ENCODE measurements at places on chromosomes 4 and X.
A peak's percentile ranks its signal among the peaks of the same experiment; 100 is the strongest.

DNA sequence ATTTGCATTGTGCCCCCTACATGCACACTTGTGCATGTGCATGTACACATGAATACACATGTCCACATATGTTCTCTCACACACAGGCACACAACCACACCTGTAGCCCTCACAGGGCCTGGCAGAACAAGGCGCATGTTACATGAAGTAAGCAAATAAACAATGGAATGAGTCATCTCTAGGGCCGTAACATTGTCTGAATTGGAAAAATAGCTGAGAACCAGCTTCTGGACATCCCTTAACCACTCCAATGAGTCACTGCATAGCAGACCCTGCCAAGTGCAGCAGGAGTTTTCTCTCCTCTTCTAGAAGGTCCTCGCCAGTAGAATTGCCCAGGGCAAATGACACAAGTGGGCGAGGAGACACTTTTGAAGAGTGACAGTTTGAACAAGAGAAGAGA, 66.1 kb downstream of the MAGEA10 start:
- no peak for DNase-seq

GRCh38 chr4:90544532-90545045, 417.4 kb downstream of the CCSER1 start:
- no peak for DNase-seq

- peak; percentile 33 for DNase-seq
Measured at GRCh38 chrX:53445977-53446376, 11.8 kb upstream of the HSD17B10 start.

GRCh38 chr4:102172341-102172740, 172.9 kb downstream of the SLC39A8 start:
- no peak for DNase-seq

- no peak for DNase-seq
Measured at GRCh38 chrX:102624105-102624504, 24.8 kb downstream of the ARMCX5 start.

- no peak for DNase-seq
Measured at GRCh38 chr4:95358421-95358820, 190.4 kb downstream of the UNC5C start.

GRCh38 chrX:20378233-20378920, 111.7 kb upstream of the RPS6KA3 start:
- DNase-seq = peak; percentile 11

DNA sequence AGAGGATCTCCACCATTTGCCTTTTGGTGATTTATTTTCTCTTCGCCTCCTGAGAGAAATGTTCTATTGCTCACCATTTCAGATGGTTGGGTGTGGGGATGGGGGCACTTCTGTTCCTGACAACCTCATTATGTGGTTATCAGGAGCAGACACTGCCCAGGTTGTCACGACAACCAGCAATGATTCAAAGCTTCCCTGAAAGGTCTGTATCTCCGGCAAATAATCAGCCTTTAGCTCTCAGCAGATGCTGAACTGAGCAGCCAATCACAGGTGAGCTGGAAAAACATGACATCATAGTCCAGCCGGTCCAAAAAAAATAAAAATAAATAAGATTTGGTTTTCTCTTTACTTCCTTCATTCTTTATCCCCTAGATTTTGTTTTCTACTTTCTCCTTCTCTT, 5.5 kb upstream of the PAK3 start:
- DNase-seq = no peak

DNA sequence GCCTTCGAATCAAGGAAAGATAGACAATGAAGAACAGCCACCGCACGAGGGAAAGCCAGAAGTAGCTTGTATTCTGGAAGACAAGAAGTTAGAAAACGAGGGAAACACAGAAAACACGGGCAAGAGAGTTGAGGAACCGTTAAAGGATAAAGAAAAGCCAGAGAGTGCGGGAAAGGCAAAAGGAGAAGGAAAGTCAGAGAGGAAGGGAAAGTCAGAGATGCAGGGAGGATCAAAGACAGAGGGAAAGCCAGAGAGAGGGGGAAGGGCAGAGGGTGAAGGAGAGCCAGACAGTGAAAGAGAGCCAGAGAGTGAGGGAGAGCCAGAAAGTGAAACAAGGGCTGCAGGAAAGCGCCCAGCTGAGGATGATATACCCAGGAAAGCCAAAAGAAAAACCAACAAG, 1.4 kb downstream of the TCEAL2 start:
- DNase-seq = no peak

GRCh38 chr4:16663732-16664131, 234.7 kb downstream of the LDB2 start:
- DNase-seq = no peak

- DNase-seq = no peak
Measured at GRCh38 chr4:111696505-111696904, 448.7 kb upstream of the FAM241A start.

GRCh38 chr4:163476761-163477438, 3.3 kb upstream of the TKTL2 start:
- DNase-seq = no peak

- no peak for DNase-seq
Measured at GRCh38 chrX:97876697-97877407, 993.1 kb downstream of the RPA4 start.

GRCh38 chrX:4550018-4550417, 836.6 kb upstream of the PRKX start:
- DNase-seq = no peak

- no peak for DNase-seq
Measured at GRCh38 chrX:105945266-105945665, 93.3 kb downstream of the SERPINA7 start.

- DNase-seq = no peak
Measured at GRCh38 chr4:42923431-42923830, 30.9 kb downstream of the GRXCR1 start.

DNA sequence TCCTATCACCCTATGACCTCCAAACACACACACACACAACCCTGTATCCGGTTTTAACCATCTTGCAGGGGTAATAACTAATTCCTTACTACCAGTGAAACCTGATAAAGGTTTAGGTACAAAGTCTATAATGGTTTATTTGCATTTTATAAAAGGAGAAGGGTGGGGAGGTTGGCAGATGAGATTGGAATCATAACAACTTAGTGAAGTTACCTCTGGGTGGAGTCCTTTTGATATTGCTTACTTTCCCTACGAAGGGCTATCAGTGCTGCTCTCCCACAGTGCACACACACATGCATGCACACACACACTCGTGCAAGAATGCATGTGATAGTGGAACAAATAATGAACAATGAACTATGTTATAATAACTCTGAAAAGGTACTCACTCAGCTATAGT, 56.1 kb downstream of the CCSER1 start:
- DNase-seq = no peak

- DNase-seq = no peak
Measured at GRCh38 chrX:71144651-71145050, at the start of gene NLGN3. Gene NLGN3, plus strand, starts transcription at chrX:71144841. Its CDS starts 2,909 bp downstream, at chrX:71147750.

GRCh38 chrX:123830309-123830708, 29.5 kb upstream of the XIAP start:
- peak; percentile 50 for DNase-seq

DNA sequence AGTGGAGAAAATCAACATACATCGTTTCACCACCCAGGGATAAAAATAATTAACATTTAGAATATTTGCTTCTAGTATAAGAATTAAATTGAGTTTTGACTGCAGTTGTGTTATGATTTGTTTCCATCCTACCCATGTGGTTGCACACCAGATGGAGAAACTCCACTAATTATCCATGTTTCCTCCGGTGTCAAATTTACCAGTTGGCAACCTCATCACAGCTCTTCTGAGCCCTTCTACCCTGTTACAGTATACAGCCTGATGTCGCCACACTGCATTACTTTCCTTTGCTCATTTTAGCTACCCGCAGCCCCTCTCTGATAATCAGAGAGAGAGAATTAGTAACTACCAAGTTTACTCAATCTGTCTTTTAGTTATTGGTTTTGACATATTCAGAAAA, 411.2 kb downstream of the DTHD1 start:
- no peak for DNase-seq

- DNase-seq = no peak
Measured at GRCh38 chrX:85941275-85941674, 106.1 kb downstream of the CHM start.

- DNase-seq = no peak
Measured at GRCh38 chr4:57109847-57110639, at the start of gene IGFBP7. Gene IGFBP7, minus strand, starts transcription at chr4:57110385. Its CDS starts 34 bp downstream, at chr4:57110351.

- no peak for DNase-seq
Measured at GRCh38 chr4:27973056-27973455, 1112.4 kb downstream of the STIM2 start.

DNA sequence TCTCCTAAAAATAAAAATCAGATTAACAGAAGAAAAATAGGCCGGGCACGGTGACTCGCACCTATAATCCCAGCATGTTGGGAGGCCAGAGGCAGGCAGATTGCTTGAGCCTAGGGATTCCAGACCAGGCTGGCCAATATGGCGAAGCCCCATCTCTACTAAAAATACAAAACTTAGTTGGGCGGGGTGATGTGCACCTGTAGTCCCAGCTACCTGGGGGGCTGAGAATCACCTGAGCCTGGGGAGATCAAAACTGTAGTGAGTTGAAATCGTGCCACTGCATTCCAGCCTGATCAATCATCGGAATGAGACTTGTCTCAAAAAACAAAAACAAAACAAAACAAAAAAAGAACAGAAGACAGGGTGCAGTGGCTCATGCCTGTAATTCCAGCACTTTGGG, 32.8 kb upstream of the NOCT start:
- no peak for DNase-seq

DNA sequence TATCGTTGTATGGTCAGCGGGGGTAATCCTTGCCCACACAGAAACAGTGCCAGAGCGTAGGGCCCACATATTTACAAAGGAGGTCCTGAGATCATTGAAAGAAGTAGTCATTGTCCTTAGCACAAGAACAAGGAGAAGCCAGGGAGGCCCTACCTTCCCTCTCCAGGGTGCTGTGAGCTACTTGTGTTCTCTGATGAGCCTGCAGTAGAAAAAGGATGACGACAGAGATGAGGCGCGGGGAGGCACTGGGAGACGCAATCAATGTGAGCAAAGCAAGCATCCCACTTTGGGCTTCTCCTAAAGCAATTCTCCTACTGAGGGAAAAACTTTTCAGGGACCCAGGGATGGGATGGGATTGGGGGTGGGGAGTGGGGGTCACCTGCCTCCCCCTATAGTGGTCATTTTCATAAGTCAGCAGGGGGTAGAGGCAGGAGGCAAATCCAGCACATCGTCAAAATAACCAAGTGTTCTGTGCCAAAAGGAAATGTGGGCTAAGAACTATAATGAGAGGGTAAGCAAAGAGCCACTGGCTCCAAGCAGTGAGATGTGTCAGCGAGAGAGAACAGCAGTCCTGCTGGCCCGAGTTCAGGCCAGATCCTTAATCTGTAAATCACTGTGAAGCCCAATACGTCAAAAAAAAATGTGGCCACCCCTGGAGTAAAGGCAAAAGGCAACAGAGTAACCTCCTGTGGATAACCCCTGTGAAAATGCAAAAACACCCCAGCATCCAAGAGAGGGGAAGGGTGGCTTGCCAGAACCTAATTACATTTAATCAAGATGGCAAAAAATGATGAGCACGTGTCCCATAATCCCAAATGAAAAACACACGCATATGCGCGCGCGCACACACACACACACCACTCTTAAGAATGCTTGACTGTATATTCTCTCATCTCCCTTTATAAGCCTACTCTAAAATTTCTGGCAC, 136.6 kb upstream of the HHIP start:
- no peak for DNase-seq

DNA sequence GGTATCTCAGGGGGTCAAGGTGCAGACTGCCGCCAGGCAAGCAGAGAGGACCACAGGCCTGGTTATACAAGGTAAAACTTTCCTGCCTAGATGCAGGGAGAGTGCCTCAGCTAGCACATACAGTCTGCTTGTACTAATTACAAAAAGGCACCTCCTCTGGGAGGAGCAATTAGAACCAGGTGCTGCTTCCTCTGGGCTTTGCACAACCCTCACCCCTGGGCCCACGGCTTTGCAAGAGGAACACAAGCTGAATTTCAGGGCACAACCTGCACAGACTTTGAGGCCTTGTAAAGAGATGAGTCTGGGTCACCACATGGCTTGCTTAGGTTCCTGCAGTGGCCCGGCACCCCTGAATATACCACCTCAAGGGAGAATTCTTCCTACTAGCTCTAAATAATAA, 9.2 kb upstream of the CITED1 start:
- DNase-seq = no peak

DNA sequence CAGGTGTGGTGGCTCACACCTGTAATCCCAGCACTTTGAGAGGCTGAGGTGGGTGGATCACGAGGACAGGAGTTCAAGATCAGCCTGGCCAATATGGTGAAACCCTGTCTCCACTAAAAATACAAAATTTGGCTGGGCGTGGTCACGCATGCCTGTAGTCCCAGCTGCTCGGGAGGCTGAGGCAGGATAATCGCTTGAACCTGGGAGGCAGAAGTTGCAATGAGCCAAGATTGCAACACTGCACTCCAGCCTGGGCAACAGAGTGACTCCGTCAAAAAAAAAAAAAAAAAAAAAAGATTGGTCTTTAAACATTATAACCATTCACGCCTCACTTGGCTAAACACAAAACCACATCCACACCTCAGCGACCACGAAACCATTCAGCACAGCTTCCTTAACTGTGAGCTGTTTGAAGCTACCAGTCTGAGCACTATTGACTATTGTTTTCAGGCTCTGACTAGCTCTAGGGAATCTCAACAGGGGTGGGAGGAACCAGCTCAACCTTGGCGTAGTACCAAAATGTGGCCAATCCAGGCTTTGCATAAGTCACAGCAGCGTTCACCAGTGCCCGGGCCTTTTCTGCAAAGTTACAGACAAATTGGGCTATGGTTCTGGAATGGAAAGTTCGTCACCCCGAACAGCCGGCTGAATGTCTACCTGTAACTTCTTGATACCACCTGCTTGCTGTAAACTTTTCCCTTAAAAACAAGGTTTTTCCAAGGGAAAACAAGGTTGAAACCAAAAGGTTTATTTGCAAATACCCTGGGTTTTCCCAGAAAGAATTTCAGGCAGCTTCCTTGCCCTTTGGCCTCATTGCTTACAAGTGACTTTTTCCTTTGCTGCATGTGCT, 73.6 kb upstream of the DHX15 start:
- DNase-seq = no peak

- DNase-seq = peak; percentile 9
Measured at GRCh38 chrX:118115953-118116712, 477 bp downstream of the KLHL13 start.

DNA sequence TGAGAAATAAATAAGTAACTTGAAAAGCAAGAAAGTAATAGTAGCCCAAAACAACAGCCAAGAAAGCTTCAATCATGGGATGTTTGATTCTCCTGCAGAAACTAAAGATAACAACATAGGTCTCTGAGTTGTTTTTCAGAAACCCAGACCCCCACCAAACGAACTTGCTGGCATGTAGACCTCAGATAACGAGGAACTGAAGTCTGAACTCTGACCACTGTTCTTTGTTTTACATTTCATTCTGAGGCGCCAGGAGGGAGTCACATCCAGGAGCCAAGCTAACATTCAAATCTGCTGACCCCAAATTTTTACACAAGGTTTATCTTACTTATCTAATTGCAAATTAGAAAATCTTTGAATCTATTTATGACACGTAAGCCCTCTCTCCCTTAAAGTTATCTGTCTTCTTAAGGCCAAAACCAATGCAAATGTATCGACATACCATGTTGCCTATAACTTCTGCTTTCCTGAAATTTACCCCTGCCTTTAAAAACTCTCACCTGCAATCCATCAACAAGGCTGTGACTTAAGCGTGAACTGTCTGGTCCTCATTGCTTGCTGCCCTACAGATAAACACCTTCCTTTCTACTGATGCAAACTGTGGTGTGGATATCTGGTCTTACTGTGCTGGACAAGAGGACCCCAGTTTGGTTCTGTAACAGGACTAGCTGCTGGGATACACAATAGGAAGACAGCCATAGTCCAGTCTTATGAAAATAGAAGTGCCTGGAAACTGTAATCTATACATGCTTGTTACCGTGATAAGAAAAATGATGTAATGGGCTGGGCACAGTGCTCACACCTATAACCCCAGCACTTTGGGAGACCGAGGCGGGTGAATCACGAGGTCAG, 37.5 kb upstream of the NEIL3 start:
- DNase-seq = no peak

All from CD4-positive, alpha-beta T cell treated with Interferon alpha-2 for 1 hour (primary cell).